ENCODE measurements at places on chromosomes 1 and 21. TPM values are rescaled to one million over a fixed set of nuclear protein-coding genes. Genes with fewer than 3 reads are reported as not detected.

Gene IL10
- total RNA-seq: not detected

Gene RAB4A
- 16.2 TPM for total RNA-seq

Gene CAP1
- 421 TPM for total RNA-seq

Gene CBS
- total RNA-seq: 27.9 TPM

Gene EPHB2
- total RNA-seq: 0.73 TPM

All from subcutaneous preadipocyte (primary cell).